GOT3 (cell line): ENCODE measurements at places on chromosomes 7 and 10.

GRCh38 chr7:22680482-22680911 lies 46.5 kb upstream of the IL6 start:
- DNase-seq = no peak

DNA sequence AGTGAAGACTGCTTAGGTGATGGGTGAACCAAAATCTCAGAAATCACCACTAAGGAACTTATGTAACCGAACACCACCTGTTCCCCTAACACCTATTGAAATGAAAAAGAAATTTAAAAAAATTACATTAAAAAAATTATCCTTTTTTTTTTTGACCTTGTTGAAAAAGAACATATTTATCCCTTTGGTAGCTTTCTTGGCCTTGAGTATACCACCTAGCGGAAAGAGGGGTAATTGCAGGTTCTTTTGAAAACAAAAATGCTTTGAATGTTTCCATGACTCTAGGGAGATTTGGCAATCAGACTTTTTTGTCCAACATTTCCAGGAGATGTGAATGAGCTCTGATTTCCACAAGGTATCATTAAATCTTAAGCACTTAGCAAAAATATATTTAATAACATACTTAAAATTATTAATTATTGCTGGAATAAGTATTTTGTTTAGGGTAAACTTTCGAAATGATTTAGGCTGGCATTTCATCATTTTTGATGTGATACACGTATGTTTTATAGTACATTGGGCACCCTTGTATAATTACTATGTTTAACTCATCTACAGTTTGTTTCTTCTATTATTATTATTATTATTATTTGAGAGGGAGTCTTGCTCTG lies 47.0 kb upstream of the ELMO1 start:
- no peak for DNase-seq

GRCh38 chr7:41817386-41817785 lies 114.5 kb upstream of the INHBA start:
- no peak for DNase-seq

DNA sequence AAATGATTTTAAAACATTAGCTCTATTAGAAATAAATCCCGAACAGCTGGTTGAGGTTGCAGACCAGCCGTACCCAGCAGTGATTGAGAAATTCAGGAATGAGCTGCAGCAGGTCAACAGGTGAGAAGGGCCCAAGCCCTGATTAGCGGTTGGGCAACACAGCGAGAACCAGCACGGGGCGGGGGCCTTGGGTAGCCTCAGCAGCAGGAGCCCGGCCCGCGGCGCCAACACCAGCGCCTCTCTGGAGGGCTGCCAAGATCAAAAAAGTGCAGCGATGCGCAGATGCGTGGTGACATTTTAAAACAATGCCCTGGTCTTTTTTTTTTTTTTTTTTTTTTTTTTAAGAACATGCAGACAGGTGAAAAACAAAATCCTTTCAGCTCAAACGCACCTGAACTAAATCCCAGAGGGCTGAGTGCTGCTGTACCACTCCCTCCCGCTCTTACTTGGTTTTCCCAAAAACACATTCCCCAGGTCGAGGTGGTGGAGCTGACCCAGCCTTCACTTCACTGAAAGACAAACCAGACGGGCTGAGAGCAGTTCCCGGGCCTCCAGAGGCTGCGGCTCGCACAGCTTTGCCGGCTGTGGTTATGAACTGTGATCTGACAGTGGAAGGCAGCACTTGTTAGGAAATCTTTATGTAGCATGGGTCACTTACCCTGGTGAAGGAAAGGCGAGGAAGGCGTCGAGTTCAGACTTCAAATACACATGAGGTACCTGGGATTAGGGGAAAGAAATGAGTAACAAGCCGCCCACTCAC lies 579.4 kb downstream of the SDK1 start:
- no peak for DNase-seq

DNA sequence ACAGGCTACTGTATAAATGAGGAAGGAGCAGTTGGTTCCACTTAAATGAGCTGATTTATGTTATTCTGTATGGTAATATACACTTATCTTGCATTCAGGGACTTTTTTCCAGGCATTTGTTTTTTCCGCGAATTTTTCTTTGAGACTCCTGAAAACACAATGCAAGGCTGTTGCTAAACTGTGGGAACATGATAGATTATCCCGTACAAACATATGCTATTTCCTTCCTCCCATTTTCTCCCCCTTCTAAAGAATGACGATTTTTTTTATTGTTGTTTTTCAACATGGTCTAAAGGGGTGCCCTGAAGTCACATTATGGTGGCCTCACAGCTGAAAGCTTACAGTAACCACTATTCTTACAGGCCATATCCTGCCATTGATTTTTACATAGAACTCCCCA lies 523.9 kb upstream of the NRP1 start:
- no peak for DNase-seq

- DNase-seq = no peak
These were observed 28.7 kb upstream of the PDCD4 start for GRCh38 chr10:110843031-110843430.

DNA sequence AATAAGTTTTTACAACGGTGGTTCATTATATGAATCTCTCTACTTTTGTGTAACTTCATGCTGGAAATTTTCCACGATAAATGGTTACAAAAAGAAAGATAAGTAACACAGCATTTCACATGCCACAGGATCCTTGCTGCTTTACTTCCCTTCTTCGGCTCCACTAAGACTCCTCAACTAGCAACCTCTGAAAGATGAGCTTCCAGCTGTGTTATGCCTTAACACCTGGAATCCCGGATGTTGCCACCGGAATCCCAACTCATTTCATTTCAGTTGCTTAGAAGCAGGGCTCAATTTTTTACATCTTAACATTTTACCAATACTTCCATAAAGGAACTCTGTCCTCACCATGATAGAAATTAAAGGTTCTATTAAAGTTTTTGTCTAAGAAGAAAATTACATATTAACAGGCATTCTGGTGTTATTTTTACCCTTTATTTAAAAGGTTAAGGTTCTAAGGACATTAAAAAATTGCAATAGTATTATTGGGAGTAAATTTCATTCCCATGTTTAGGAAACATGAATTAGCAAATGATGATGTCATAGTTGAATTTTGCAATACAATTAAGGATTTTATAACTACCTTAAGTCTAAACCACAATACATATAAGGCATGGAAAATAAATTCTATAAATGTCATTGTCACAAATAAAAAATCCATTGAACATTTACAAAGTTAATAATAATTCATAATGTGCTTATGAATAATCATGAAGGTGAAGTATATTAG lies 57.1 kb upstream of the IL6 start:
- DNase-seq = no peak

DNA sequence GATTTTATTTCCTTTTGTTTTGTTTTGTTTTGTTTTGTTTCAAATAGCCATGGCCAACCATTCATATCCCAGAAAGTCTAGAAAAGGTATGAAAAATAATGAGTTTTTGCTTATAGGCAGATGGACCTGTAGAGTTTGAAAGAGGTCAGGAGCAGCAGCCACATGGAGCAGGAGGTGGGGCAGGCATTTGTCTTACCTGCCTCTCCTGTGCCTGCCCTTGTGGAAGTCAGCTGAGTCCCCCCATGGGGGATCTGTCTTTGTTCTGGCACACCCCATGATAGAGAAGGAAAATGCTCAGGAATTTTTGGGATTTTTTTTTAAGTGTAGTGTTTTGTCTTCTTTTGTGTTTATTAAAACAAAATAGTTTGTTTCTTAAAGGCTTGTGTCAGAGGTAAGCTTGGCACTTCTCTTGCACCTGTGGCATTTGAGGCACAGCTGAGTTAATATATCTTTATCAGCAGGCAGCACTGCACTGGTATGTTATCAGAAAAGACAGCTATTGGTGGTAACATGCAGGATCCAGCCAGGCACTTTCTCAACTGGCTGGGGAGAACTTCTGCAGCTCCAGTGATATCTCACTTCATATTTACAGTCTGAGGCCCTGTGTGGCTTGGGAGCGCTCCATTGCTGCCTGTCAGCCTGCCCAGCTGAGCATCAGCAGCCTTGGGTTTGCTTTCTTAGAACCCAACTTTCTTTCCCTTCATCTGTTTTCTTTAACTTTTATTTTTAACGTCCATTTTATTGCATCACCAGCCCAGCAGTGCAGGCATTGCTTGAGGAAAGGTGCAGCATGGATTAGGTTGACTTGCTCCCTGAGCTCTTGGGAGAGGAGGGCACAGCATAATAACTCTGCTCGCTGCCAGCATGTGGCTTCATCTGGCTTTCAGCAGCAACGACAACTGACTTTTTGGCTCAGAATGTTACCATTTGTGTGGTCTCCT lies 44.4 kb downstream of the LRRC4 start:
- no peak for DNase-seq

GRCh38 chr7:100675105-100675451 lies 1.5 kb downstream of the GNB2 start:
- no peak for DNase-seq

- no peak for DNase-seq
These were observed 190.2 kb upstream of the HABP2 start for GRCh38 chr10:113362645-113363091.

DNA sequence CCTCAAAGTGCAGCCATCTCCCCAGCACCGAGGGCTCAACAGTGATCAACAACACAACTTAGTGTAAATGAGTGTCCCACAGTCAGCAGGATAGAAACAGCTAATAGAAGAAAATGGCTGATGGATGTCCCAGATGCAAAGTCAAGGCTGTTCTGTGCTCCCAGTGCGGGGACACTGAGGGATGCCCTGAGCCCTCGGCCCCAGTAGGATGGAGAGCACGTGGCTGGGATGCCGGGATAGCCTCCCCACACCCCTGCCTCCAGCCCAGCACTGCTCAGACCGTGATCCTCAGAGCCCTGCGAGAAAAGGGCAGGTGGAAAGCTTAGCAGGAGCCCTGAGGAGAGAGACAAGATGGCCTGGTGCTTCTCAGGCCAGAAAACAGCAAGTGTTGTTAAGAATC lies 243.9 kb upstream of the TCERG1L start:
- no peak for DNase-seq

DNA sequence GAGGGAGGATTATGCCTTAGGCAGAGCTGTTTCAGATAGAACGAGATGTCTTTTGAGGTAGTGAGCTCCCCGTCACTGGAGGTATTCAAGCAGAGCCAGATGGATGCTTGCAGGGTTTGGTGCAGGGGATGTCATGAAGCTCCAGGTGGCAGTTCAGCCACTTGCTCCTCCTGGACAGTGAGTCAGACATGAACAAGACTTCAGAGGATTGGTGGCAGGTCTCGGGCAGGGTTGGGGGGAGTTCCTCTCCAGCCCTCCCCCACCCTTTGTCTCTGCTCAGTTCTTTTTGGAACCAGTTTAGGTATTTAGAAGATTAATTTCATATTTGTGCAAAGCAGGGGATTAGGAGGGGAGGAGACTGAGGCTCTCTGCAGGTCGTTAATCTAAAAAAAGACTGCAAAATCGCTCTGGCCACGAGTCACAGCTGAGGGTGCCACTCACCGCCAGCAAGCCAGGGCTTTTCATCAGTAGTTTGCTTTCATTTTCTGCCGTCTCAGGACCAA lies 21.5 kb upstream of the MYL10 start:
- no peak for DNase-seq

DNA sequence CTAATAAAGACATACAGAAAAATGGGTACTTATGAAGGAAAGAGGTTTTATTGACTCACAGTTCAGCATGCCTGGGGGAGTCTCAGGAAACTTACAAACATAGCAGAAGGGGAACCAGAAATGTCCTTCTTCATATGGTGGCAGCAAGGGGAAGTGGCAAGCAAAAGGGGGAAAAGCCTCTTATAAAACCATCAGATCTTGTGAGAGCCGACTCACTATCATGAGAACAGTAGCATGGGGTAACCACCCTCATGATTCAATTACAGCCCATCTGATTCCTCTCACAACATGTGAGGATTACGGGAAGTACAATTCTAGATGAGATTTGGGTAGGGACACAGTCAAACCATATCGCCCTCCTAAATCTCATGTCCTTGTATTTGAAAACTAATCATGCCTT lies 1305.4 kb upstream of the SORCS1 start:
- DNase-seq = no peak

- no peak for DNase-seq
These were observed 536.1 kb upstream of the AUTS2 start for GRCh38 chr7:69062020-69062765.

GRCh38 chr10:810351-810846 lies 120.9 kb upstream of the DIP2C start:
- DNase-seq = no peak

DNA sequence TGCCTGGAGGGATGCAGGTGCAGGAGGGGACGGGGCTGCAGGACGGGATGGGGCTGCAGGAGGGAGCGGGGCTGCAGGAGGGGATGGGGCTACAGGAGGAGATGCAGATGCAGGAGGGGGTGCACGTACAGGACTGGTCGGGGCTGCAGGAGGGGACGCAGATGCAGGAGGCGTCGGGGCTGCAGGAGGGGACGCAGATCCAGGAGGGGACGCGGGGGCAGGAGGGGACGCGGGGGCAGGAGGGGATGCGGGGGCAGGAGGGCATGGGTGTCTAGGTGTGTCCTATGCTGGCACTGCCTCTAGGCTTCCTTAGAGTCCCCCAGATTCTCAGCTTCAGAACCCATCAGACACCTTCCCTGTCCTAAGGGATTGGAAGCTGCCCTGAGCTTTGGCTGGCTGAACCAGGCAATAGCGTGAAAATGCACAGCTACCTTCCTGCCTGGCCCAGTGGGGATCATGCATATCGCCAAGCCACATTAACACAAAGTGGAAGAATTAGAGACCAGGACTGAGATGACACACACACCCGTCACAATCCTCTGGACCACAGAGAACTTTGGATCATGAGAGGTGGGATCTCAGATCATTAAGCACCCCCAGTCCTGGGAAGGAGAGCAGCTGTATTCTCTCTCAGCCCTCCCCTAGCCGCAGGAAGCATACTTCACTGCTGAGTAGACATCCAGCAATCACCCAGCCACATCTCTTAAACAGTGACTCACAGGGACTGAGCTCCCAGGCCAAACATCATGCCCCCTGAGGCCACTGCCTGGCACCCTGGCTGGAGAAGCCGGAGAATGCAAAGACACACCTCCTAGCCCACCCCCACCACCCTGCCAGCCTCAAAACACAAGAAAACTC lies 67.3 kb downstream of the VWA2 start:
- peak; percentile 21 for DNase-seq

DNA sequence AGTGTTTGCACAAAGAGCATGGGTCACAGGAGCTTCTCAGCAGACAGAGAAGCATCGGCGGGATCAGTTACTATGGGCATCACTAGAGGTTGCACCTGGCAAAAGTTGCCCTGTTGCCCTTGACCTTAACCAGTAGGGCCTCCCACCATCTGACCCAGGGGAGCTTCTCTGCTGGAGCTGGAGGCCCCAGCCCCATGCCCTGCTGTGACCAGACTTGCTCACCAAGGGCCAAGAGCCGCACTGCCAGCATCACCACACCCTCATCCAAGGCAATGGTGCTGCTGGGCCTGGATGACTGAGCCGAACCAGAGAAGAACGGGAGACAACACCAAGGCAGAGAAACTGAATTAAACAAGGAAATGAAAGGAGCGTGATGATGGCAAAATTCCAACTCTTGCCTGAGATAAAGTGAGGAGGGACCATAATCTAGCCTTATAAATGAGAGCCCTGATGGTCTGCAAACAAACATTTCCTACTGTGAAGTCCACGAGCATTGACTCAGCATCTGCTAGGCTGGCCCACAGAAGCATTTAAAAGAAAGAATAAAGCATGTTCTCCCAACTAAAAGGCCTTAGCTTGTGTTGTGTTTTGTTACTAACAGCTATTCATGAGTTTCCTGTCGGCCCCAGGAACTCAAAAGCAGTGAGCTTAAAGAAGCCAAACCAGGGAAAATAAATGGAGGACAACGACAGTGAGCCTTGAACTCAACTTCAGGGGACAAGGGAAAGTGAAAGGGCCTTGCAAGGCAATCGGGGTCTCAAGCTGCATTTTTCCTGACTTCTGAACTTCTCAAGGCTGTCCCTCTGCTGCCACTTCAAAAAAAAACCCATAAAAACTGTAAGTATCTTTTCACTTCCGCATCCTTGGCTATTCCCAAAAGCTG lies 60.4 kb downstream of the AFAP1L2 start:
- no peak for DNase-seq

- DNase-seq = no peak
These were observed 199.0 kb upstream of the RHOBTB1 start for GRCh38 chr10:61142987-61143386.
